Neural crest cell (in vitro differentiated cells): ENCODE measurements at places on chromosomes 12 and 14.

DNA sequence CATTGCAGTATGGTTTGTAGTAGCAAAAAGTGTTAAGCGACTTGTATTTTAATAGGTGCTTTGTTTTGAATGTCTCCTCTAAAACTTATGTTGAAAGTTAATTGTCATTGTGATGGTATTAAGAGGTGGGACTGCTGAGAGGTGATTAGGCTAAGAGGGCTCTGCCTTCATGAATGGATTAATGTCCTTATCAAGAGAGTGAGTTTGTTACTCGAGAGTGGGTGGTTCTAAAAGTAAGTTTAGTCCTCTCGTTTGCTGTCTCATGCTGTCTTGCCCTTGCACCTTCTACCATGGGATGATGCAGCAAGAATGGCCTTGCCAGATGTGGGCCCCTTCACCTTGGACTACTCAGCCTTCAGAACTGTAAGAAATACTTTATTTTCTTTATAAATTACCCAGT, 17.4 kb downstream of the ZDHHC17 start:
- DNase-seq: no peak

DNA sequence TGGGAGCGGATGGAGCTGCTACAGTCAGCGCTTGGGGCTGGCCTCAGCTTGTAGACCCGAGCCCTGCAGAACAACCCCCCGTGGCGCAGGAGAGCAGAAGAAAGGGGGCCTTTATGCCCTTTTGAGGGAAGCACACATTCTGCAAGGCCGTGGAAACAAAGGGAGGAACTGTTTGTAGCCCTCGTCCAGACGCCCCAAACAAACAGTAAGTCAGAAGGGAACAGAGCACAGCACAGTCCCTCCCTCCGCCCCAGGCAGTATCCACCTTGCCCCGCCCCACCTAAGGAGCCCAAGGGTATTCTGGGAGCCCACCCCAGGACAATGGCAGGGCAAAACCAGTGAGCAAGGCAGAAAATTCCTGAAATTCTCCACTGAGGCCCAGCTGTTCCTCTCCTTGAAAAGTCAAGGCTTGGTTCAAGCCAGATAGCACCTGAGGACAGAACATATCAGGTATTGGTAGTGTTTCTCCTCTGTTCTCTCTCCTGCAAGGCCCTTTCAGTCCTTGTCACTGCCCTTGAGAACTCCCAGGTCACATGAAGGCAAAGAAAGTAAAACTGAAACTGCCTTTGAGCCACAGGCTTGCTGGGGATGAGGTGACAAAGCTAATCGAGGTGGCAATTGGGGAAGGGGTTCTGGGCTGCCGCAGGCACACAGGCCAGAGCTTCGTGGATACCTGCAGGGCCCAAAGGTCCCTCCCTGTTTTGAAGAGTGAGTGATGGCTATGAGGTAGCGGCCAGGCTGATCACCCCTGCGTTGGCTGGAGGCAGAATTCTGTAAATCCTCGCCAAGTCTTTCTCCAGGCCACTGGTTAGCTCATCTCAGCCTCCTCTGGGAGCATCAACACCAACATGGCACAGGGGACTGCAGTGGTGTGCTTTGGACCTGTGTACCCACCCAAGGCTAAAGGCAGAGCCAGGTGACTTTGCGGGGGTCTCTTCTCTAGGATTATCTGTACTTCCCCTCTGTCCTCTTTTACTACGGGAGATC, 499 bp downstream of the DGLUCY start:
- DNase-seq: peak; percentile 77

GRCh38 chr14:100622224-100622623, 35.0 kb upstream of the BEGAIN start:
- no peak for DNase-seq

- DNase-seq: no peak
Observed at GRCh38 chr14:64691376-64691775, 12.8 kb upstream of the PLEKHG3 start.

GRCh38 chr14:38224338-38224737, 16.6 kb downstream of the SSTR1 start:
- DNase-seq: no peak

- DNase-seq: no peak
Observed at GRCh38 chr12:104064842-104065427, 604 bp downstream of the HCFC2 start.

DNA sequence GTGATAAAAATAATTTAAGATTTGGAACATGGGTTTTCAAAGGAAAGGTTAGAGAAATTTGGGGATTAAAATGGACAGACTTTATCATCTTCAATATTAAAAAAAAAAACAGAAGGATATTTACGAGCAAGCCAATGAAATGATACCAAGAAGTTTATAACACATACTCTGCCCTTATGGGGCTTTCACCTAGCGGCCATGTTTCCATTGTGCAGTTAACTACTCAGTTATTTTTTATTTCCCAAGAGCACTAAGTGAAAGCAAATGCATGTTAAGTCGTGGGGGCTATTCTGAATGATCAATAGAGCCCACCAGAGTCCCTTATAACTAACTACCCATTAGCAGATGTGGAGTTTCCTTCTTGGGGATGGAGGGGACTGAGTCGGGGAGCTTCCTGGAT, 53.9 kb downstream of the ETV6 start:
- no peak for DNase-seq
